ENCODE measurements at places on chromosomes 11 and 22. TPM values are rescaled to one million over a fixed set of nuclear protein-coding genes. Genes with fewer than 3 reads are reported as not detected.

DNA sequence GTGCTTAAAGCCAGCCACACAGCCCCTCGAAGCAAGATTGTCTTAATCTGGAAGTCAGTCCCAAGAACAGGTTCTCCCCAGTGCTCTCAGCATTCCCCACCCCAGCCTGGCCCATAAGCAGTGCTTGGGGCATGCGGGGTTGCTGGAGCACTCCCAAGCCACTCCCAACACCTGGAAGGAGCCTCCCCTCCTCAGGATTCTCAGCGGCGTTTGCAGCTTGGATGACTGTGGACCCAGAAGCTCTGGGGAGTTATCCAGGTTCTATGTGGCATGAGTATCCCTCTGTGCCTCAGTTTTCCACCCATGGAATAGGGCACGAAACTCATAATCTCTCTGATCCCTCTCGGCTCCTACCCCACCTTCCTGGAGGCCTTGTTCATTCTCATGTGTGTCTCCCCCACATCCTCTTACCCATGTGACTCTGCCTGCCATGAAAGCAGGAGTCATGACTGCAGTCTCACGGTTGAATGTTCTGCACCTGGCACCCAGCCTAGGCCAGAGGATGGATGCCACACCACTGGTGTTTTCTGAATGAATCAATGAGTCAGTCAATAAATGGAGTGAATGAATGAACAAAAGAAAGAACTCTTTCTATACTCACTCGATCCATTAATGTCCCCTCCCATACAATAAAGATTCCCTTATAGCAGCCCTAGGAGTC, 33.4 kb upstream of the WNT7B start:
- H3K27me3 ChIP-seq: peaks cover 10% of the 10 kb centered on the region
- no peak overlapping the region for H3K4me3 ChIP-seq
- no peaks in the 10 kb centered on the region for H3K36me3 ChIP-seq
- H3K27ac ChIP-seq: no peak overlapping the region
- peaks cover 26% of the 10 kb centered on the region for H3K4me1 ChIP-seq
- no peak for DNase-seq

GRCh38 chr11:24478718-24479117, 18.1 kb upstream of the LUZP2 start:
- no peaks in the 10 kb centered on the region for H3K27me3 ChIP-seq
- no peaks in the 10 kb centered on the region for H3K4me1 ChIP-seq
- H3K27ac ChIP-seq: no peak overlapping the region
- H3K36me3 ChIP-seq: no peaks in the 10 kb centered on the region
- no peak overlapping the region for H3K4me3 ChIP-seq
- DNase-seq: no peak

DNA sequence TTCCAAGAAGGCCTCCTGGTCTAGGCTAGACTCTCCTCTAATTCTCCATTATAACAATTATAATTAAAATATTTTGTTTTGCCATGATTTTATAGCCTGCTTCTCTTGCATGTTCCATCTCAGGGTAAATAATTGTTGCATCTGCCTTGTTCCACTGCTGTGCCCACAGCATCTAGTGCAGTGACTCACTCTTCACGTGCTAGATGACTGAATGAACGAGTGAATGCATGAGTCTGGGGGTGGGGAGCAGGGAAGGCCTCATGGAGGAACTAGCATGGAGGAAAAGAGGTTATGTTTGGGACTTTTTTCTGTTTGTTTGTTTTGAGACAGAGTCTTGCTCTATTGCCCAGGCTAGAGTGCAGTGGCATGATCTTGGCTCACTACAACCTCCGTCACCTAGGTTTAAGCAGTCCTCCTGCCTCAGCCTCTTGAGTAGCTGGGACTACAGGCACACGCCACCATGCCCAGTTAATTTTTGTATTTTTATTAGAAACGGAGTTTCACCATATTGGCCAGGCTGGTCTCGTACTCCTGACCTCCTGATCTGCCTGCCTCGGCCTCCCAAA, 5.2 kb upstream of the OAF start:
- no peak for DNase-seq
- peaks cover 6% of the 10 kb centered on the region for H3K27me3 ChIP-seq
- no peak overlapping the region for H3K4me3 ChIP-seq
- H3K27ac ChIP-seq: no peak overlapping the region
- H3K36me3 ChIP-seq: no peaks in the 10 kb centered on the region

- no peaks in the 10 kb centered on the region for H3K27me3 ChIP-seq
- no peaks in the 10 kb centered on the region for H3K36me3 ChIP-seq
- no peak overlapping the region for H3K27ac ChIP-seq
- no peak overlapping the region for H3K4me3 ChIP-seq
Measured at GRCh38 chr11:79403839-79404238, 37.0 kb downstream of the TENM4 start.

DNA sequence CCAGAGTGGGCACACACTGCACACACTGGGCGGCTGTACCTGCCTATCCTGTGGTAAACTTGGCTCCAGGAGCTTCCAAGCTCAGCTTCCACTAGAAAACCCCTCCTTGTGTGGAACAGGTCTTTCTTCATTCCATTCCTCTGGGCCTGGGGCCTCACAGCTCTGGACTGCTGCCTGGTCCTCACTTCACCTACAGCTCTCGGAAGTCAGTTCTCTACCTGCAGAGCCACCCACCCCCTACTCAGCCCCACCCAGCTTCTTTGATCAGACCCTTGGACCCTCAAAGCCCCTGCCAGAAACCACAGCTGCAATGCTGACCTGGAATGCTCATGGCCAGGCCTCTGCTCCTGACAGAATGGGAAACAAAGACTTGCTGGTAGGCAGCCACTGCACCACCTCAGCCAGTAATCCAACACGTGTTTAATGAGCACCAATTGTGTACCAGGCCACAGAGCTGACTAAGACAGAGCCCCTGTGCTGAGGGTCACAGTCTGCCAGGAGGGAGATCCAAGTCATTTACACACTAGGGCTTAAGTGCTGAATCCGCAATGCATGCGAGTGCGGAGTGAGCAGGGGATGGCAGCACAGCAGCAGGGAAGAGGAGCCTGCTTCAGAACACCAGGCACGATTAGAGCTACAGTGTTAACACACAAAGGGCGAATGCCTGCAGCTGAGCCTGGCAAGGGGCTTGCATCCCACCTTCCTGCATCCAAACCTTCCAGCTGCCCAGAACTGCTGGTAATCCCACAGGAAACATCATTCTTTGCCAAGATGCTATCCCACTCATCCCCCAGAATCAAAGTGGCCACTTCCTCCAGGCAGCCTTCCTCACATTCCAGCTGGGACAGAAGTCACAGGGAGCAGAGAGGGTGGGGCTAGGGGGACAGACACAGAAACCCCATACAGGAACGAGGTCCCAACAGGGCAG, 4.6 kb downstream of the GNB1L start:
- H3K27ac ChIP-seq: no peak overlapping the region
- H3K4me3 ChIP-seq: no peak overlapping the region
- peaks cover 18% of the 10 kb centered on the region for H3K36me3 ChIP-seq
- DNase-seq: no peak
- no peaks in the 10 kb centered on the region for H3K27me3 ChIP-seq

GRCh38 chr11:80886684-80887083, 1445.9 kb upstream of the TENM4 start:
- H3K27me3 ChIP-seq: no peaks in the 10 kb centered on the region
- H3K4me1 ChIP-seq: no peaks in the 10 kb centered on the region
- H3K36me3 ChIP-seq: no peaks in the 10 kb centered on the region
- H3K4me3 ChIP-seq: no peak overlapping the region

DNA sequence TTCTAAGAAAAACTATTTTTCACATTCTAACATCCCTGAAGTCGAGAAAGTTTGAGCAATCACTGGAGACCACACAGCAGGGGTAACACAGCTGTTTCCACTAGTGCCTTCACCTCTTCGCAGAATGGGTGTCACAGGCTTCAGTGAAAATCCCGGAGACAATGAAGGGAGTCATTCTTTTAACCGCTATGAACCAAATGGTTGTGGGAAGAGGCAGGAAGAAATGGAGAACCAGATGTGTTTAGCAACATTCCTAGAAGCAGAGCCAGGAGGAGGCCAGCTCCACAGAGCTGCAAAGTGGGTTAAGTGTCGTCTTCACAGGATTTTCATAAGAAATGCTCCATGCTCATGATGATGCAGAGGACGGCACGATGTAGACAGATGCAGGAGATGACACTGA, 221.1 kb downstream of the LARGE1 start:
- H3K27ac ChIP-seq: no peak overlapping the region
- no peaks in the 10 kb centered on the region for H3K4me1 ChIP-seq
- H3K27me3 ChIP-seq: no peaks in the 10 kb centered on the region
- H3K4me3 ChIP-seq: no peak overlapping the region
- H3K36me3 ChIP-seq: peaks cover 20% of the 10 kb centered on the region
- no peak for DNase-seq

DNA sequence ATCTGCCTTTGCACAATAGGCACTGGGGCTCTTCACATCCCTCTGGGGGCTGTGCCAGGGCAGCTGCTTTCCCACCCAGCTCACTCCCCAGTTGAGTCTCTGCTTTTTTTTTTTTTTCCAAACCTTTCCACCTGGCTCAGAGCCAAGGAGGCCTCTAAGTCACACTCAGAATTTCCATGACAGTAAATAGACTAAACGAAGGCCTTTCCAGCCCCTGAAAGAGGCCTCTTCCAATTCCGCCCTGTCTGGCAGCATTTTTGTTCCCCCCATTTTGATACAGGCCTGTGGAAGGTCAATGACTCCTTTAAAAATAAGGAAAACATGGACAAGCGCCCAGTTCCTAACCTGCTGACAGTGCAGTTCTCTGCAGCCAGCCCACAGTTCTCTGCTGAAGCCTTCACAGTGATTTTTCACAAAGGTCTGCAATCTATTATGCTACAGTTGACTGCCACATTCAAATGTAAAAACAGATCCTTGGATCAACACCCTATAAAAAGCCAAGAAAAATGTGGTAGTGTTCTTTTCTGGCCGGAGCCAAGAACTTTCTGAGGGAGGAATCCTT, 107.5 kb upstream of the SESN3 start:
- no peaks in the 10 kb centered on the region for H3K36me3 ChIP-seq
- no peak for DNase-seq
- peak overlapping the region; percentile 83 for H3K27ac ChIP-seq
- H3K4me3 ChIP-seq: no peak overlapping the region
- H3K4me1 ChIP-seq: peaks cover 21% of the 10 kb centered on the region

The ALDH3B2 gene
- not detected for total RNA-seq

The PARVA gene
- not detected for total RNA-seq

The BBOX1 gene
- total RNA-seq: not detected

The MRGPRX3 gene
- total RNA-seq: not detected

The CECR2 gene
- 6.6 TPM for total RNA-seq

The RGL4 gene
- total RNA-seq: 0.81 TPM

The MUC2 gene
- total RNA-seq: not detected

The IGSF9B gene
- total RNA-seq: 0.37 TPM

The BDNF gene
- total RNA-seq: not detected

All from B cell (primary cell).